Retina (tissue), 1 donor: ENCODE measurements at places on chromosomes 6 and 20.

GRCh38 chr6:4582506-4583417 is 193.4 kb upstream of the CDYL start:
- no peak for DNase-seq

GRCh38 chr6:139166956-139167313 is 32.1 kb downstream of the HECA start:
- no peak for DNase-seq

DNA sequence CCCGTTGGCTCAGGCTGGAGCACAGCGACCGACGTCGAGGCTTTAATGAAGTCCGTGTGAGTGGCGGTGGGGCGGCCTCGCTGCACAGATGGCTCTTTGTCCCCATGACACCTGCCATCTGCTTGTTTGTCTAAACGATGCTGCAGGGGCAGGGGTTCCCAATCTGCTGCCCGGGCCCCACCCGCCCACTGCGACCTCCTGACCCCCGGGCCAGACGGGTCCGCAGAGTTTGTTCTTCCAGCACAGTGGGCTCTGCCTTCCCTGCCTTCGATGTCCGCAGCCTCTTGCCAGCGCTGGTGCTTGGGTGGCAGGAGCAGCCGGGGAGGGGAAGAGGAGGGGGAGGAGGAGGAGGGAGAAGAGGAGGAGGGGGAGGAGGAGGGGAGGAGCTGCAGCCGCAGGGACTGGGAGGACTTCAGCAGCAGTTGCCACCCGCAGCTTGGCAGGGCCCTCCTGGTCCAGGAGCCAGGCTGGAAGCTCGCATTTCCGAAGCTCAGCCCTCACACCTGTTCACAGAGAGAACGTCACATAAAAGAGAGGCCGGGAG is 210.0 kb downstream of the DLL1 start:
- peak; percentile 90 for DNase-seq

- no peak for DNase-seq
Measured at GRCh38 chr6:109580519-109580918, 97.5 kb upstream of the ZBTB24 start.
